ENCODE measurements at places on chromosomes 6 and 20. TPM values are rescaled to one million over a fixed set of nuclear protein-coding genes. Genes with fewer than 3 reads are reported as not detected.

DNA sequence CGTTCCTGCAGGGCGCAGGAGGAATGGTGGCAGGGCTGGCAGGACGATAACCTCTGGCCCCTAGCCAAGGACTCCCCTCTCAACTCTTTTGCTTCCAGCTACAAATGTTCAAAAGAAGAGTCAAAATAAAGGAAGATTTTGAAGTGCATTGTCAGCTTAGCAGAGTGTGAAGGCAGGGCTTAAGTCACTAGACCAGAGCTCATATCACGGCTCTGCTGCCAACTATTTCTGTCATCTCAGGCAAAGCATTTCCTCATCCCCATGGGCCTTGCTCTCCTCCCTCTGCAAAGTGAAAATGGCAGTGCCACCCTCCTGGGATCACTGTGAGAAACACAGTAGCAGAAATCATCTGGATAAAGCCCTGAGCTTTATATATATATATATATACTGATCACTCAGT is 36.7 kb downstream of the CFAP61 start:
- ATAC-seq: no peak

- ATAC-seq: no peak
Measured at GRCh38 chr20:48329031-48329615, 498.7 kb downstream of the PREX1 start.

GRCh38 chr6:137357263-137357947 is 136.8 kb downstream of the OLIG3 start:
- ATAC-seq: no peak

DNA sequence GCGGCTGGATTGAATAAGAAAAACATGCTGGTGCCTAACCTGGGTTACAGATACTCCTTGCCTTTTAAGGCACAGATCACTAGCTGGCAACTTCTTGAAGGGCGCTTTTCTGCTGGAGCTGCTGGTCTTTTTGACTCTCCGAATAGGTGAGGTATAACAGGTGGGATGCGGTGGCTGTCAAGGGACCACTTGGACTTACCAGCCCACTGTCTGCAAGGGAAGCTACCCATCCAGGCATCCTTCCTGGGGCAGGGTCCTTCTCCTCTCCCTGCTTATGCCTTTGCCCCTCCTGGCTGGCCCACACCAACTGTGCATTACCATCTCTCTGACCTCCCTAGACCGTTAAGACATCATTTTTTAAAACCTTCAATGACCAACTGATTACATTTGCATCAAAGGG is 57.4 kb downstream of the NPEPL1 start:
- ATAC-seq: no peak

GRCh38 chr6:164756142-164756541 is 553.3 kb downstream of the C6orf118 start:
- no peak for ATAC-seq

GRCh38 chr6:34159844-34160243 is 14.0 kb upstream of the GRM4 start:
- ATAC-seq: no peak

GRCh38 chr20:51446230-51446629 is 96.3 kb downstream of the NFATC2 start:
- ATAC-seq: no peak

GRCh38 chr6:63272397-63272796 is 47.4 kb downstream of the LGSN start:
- ATAC-seq: no peak

GRCh38 chr6:74222768-74223333 is 526.8 kb downstream of the CD109 start:
- no peak for ATAC-seq

DNA sequence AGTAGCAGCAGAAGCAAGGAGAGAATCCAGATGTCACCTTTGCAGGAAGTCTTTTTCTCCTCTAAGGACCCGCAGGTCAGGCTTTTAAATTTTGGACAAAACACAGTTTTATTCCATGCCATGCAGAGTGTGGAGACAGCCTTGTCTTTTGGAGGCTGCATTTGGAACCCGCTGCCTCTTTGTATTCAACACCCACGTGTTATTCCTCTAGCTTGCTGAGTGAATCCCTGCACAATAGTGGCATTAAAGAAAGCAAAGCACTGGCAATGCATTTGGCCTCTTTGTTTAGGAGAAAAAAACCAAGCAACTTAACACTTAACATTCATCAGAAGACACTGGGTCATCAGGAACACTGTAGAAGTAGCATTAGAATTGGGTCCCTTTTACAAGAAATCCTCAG is 43.5 kb downstream of the TFAP2B start:
- no peak for ATAC-seq

DNA sequence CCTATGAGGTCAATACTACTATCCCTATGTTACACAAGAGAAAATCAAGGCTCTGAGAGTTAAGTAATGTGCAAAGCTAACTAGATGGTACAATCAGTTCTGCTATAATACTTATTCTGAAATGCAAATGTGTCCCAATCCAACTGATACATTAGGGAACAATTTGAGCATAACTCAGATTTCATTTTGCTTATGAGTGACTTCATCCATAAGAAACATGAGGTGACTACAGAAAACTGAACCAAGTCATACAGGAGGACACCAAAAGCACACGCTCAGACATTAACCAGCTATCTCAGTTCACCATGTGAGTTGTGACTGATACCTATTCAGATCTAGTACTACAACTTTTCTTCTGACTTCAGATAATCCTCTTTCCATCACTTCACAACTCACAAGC is 179.9 kb upstream of the RUNX2 start:
- ATAC-seq: no peak

DNA sequence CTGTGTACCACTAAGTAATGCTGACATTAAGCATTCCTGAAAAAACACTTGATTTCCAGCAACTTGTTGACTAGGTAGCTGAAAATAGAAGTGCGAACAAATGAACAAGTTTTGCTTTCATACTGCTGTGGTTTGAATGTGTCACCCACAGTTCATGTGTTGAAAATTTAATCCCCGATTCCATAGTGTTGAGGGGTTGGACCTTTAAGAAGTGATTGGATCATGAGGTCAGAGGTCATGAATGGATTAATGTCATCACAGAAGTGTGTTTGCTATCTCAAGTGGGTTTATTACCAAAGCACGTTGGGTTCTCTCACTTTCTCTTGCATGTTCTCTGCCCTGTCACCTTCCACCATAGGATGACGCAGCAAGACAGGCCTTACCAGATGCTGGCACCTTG is 568.5 kb downstream of the UTRN start:
- peak; percentile 80 for ATAC-seq

- no peak for ATAC-seq
Measured at GRCh38 chr6:158763434-158764182, 55.6 kb downstream of the EZR start.

DNA sequence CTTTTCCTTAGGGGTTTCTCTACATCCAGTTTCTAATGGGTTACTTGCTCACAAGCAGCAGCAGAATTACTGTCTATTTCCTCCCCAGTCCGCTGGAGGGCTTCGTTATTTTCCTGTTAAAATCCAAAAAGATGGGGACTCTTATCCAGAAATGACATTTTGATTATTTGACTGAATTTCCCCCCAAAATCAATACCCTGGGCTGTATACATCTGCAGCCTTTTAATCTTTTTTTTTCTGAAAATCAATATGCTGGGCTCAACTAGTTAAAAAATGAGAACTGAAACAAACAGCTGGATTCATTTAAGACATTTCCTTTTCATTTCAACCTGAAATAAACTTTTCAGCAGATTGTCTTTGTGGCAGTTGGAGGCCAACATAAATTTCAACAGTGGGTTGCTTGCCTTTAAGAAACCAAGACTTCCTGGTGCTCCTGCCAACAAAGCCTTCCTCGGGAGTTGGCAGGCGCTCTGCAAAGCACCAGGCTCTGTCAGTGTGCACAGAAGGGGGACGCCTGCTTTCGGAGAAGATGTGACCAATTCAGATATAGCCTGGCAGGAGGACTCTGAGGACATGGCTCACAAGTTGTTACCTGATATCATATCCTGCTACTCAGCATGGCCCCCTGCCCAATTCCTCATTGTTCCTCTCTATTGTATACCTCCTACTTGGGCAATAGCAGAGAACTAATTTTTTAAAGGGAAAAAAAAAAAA is 204.7 kb upstream of the ARG1 start:
- no peak for ATAC-seq

DNA sequence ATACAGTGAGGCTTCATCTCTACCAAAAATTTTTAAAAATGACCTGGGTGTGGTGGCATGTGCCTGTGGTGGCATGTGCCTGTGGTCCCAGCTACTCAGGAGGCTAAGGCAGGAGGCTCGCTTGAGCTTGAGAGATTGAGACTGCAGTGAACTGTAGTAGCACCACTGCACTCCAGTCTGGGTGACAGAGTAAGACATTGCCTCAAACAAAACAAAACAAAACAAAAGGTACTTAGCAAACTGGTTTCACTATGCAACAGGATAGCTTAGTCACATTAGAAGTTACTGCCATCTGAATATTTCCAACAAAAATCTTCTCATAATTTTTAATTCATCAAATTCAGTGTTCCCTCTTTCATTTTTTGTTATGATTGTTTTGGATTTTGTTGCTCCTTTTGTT is 137.9 kb downstream of the QRSL1 start:
- ATAC-seq: no peak

DNA sequence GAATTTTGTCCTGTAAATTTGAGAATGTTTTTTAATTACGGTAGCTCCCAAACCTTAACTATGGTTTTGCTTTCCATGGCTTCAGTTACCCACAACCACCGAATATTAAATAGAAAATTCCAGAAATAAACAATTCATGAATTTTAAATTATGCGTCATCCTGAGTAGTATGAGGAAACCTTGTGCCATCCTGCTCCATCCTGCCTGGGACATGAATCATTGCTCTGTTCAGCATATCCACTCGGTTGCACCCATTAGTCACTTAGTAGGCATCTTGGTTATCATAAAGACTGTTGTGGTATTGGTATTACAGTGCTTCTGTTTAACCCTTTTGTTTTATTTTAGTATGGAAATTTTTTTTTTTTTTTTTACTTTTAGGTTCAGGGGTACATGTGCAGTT is 39.7 kb downstream of the KCNS1 start:
- ATAC-seq: peak; percentile 97

- no peak for ATAC-seq
Measured at GRCh38 chr6:135258970-135259369, 77.9 kb downstream of the MYB start.

DNA sequence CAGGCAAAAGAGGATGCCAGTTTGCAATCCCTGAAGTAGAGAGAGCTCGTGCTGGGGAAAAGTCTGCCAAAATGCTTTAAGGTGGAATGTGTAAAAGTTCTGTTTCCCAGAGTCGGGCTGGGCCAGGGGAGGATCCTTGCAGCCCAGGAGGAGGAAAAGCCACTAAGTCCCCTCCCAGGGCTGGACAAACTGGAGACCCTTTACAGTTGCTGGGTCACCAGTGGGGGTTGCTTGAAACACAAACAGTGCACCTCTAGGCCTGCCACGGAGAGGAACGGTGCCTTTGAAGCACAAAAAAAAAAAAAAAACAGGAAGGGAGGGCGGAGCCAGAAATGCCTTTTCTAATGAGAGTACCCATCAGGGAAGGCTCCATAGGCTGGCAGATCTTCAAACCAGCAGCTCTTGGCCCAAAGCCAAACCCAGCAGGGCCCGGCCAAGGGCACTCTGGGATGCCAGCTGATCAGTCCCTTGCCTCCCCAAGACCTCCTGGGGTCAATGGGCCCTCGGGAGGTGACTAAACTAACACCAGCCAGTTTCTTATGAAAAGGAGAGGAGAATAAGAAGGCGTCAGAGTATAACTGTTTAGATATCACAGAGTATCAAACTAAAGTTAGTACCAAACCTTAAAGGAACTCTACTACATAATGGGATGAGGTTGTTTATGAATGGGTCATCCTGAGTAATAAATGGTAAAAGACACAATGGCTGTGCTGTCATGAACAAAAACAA is 23.7 kb downstream of the HLA-A start:
- ATAC-seq: peak; percentile 72

CCN2 gene
- not detected for total RNA-seq

FAM83C gene
- total RNA-seq: not detected

CDSN gene
- total RNA-seq: not detected

RREB1 gene
- total RNA-seq: 14.8 TPM

POPDC3 gene
- 0.24 TPM for total RNA-seq

NR2E1 gene
- total RNA-seq: not detected

FAM217A gene
- total RNA-seq: not detected

CCN5 gene
- total RNA-seq: not detected

FKBP1A gene
- 294 TPM for total RNA-seq

RIMS4 gene
- not detected for total RNA-seq

FLRT3 gene
- total RNA-seq: not detected
